Stomach (tissue), 19 donors: ENCODE measurements at places on chromosomes 1 and 21. TPM values are rescaled to one million over a fixed set of nuclear protein-coding genes. Genes with fewer than 3 reads are reported as not detected.
A peak's percentile ranks its signal among the peaks of the same experiment; 100 is the strongest.

Gene DNM3
- 1.8 TPM for total RNA-seq

Gene TRIM45
- total RNA-seq = not detected

Gene ZNF683
- not detected for total RNA-seq

Gene PLA2G4A
- 9.3 TPM for total RNA-seq

Gene TESK2
- not detected for total RNA-seq

Gene NKAIN1
- total RNA-seq = not detected

Gene APP
- total RNA-seq = 266 TPM

DNA sequence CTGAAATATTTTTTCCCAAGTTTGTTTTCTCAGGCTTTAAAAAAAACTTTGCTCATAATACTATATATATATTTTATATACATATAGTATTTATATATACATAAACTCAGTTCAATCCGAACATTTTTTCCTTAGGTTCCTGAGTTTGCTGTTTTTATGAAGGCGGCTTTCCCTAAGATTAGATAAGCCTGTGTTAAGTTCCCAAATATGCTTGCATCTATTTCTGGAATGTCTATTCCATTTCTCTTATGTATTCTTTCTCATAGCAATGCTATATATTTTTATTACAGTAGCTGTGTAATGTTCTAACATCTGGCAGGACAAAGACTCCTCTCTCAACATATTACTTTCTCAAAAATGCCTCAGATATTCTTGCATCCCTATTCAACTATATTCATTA is 45.9 kb downstream of the ADSS2 start:
- no peak overlapping the region for H3K27ac ChIP-seq
- H3K27me3 ChIP-seq = no peaks in the 10 kb centered on the region
- no peak for DNase-seq
- H3K4me3 ChIP-seq = no peak overlapping the region
- H3K36me3 ChIP-seq = peaks cover 11% of the 10 kb centered on the region

GRCh38 chr21:35398346-35398982 is 349.4 kb upstream of the RUNX1 start:
- DNase-seq = no peak
- no peak overlapping the region for H3K4me3 ChIP-seq
- H3K4me1 ChIP-seq = no peaks in the 10 kb centered on the region
- no peaks in the 10 kb centered on the region for H3K36me3 ChIP-seq

- H3K36me3 ChIP-seq = no peaks in the 10 kb centered on the region
- peaks cover 8% of the 10 kb centered on the region for H3K27me3 ChIP-seq
- H3K4me3 ChIP-seq = no peak overlapping the region
- no peak for DNase-seq
These were observed 71.2 kb upstream of the HMGB4 start for GRCh38 chr1:33792651-33793050.

GRCh38 chr1:2348346-2349325 is 42.7 kb downstream of the MORN1 start:
- H3K27me3 ChIP-seq = no peaks in the 10 kb centered on the region
- DNase-seq = no peak
- H3K27ac ChIP-seq = no peak overlapping the region
- peaks cover 12% of the 10 kb centered on the region for H3K4me1 ChIP-seq
- H3K4me3 ChIP-seq = no peak overlapping the region

DNA sequence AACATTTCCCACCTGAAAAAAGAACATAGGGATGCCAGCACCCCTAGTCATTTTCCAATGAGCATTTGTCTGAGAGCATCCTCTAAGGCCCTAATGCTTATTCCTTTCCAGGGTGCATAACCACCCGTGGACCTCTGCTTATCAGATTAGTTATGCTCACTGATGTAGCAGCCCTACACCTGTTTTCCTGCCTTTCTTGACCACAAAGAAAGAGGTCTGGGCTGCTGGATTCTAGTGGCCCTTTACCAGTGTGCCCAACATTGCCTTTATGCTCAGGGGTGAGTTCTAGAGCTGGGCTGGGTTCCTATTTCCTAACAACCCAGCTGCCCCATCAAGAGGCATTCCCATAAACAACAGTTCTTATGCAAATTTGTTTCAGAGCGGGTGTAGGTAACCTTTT is 20.3 kb upstream of the PM20D1 start:
- DNase-seq = no peak
- no peak overlapping the region for H3K4me3 ChIP-seq
- no peaks in the 10 kb centered on the region for H3K36me3 ChIP-seq
- H3K4me1 ChIP-seq = no peaks in the 10 kb centered on the region

GRCh38 chr1:205172729-205173366 is 38.7 kb downstream of the DSTYK start:
- H3K27me3 ChIP-seq = no peaks in the 10 kb centered on the region
- DNase-seq = no peak
- H3K4me1 ChIP-seq = peaks cover 27% of the 10 kb centered on the region
- no peak overlapping the region for H3K27ac ChIP-seq
- no peak overlapping the region for H3K4me3 ChIP-seq

DNA sequence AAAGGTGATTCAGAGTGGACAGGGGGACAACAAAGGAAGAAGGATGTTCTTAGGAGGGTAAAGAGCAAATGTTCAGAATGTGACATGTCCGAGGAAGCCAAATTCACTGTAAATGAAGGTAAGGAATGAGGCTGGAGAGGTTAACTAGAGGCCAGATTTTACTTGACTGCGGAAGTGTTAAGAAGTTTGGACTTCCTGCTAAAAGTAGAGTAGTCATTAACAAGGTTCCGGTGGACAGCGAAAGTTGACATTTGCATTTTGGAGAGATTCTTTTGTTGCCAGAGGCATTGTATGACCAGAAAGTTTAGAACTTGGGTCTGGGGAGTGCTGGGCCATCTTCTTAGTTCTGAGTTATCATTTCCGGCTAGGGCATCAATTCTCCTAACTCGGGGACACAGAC is 7.2 kb upstream of the ERRFI1 start:
- H3K27ac ChIP-seq = no peak overlapping the region
- H3K4me3 ChIP-seq = no peak overlapping the region
- H3K4me1 ChIP-seq = peaks cover 13% of the 10 kb centered on the region
- no peaks in the 10 kb centered on the region for H3K36me3 ChIP-seq
- no peaks in the 10 kb centered on the region for H3K27me3 ChIP-seq

DNA sequence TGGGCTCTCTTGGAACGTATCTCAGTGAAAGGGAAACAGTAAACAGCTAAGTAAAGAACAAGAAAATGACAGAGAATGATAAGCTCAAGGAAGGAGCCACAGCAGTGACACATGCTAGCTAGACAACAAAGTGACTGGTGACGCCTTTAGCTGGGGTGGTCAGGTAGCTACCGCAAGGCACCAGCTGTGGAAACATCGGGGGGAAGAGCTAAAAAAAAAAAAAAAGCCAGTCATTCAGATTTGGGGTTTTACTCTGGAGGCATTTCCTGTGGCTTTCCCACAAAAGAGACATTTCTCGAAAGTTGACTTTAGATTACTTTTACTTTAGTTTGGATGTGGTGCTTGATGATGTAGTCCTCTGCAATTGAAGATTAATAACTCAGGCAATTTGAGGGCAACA is 2.1 kb downstream of the FHAD1 start:
- no peak overlapping the region for H3K4me3 ChIP-seq
- no peak overlapping the region for H3K27ac ChIP-seq
- DNase-seq = no peak
- H3K4me1 ChIP-seq = peaks cover 51% of the 10 kb centered on the region
- H3K36me3 ChIP-seq = no peaks in the 10 kb centered on the region
- H3K27me3 ChIP-seq = peaks cover 8% of the 10 kb centered on the region

GRCh38 chr1:9842781-9843575 is 19.2 kb upstream of the CLSTN1 start:
- no peak for DNase-seq
- no peaks in the 10 kb centered on the region for H3K27me3 ChIP-seq
- H3K4me3 ChIP-seq = no peak overlapping the region
- no peaks in the 10 kb centered on the region for H3K36me3 ChIP-seq
- peak overlapping the region; percentile 6 for H3K27ac ChIP-seq

DNA sequence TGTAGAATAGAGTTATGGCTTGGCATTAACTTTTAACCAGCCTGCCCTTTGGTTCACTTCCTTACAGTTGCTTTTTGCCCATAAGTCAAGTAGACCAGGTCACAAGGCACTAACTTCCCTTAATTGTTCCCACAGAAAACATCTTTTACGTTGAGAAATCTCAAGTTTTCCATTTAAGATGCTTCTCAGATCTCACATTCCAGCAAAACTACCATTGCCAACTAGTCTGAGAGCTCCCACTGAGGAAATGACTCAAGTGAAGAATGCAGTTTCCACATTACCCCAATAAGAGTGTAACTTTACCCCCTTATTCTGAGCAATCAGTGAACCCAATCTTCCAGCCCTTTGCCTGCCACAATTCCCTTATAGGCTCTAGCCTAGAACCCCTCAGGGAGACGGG is 502.2 kb upstream of the OLFM3 start:
- H3K36me3 ChIP-seq = no peaks in the 10 kb centered on the region
- DNase-seq = no peak
- H3K4me3 ChIP-seq = no peak overlapping the region

DNA sequence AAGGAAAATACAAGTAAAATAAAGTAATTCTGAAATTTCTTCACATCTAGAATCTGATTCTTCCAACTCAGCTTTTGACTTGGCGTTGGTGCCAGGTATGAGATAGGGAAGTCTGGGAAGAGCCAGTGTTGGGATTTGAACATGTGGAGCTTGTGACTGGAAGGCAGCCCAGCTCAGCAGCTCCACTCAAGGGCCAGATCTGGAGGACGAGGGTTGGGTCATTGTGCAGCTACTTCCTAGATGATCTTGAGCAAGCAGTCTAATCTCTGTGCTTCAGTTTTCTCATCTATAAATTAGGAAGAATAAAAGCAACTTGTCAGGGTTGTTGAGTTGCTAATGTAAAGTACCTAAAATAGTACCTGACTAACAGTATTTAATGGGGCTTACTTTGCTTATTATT is 5.0 kb downstream of the ADARB1 start:
- peaks cover 10% of the 10 kb centered on the region for H3K4me1 ChIP-seq
- no peak overlapping the region for H3K4me3 ChIP-seq
- no peak for DNase-seq

DNA sequence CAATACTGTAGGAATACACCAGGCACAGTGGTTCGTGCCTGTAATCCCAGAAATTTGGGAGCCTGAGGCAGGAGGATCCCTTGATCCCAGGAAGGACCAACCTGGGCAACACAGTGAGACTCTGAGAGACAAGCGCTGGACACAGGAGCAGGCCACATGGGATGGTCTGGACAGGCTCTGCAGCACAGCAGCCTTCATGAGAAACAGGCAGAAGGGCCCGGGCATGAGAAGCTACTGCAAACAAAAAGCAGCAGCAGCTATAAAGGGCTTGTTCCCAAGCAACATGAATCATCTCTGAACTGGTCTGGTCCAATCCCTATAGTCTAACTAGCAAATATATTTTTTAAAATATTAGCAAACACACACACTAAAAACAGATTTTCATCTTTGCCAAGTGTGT is 35.5 kb upstream of the SLAMF9 start:
- DNase-seq = no peak
- no peaks in the 10 kb centered on the region for H3K36me3 ChIP-seq
- no peak overlapping the region for H3K27ac ChIP-seq
- H3K4me3 ChIP-seq = no peak overlapping the region

- no peak for DNase-seq
- H3K27ac ChIP-seq = no peak overlapping the region
- no peak overlapping the region for H3K4me3 ChIP-seq
- H3K27me3 ChIP-seq = no peaks in the 10 kb centered on the region
- peaks cover 8% of the 10 kb centered on the region for H3K4me1 ChIP-seq
These were observed 54.3 kb upstream of the ERO1B start for GRCh38 chr1:236336084-236336483.

DNA sequence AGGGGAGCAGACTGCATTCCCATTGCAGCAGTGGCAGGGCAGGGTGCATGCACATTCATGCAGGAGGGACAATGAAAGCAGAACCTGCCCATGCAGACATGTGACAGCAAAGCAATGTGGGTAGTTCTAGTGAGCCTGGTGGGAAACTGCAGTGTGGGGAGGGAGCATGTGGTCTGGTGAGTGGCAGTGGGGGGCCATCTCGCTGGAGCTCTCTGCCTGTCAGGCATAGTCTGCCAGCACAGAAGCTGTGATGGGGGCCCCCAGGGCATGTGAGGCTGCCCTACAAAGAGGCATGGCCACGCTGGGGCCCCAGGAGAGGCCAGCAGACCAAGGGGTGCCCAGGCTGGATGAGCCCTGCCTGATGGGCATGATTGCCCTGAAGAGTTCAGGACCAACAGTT is 579.7 kb downstream of the PTPRC start:
- no peak for DNase-seq
- H3K36me3 ChIP-seq = no peaks in the 10 kb centered on the region
- H3K4me1 ChIP-seq = no peaks in the 10 kb centered on the region
- no peaks in the 10 kb centered on the region for H3K27me3 ChIP-seq
- no peak overlapping the region for H3K27ac ChIP-seq

- H3K27ac ChIP-seq = no peak overlapping the region
- DNase-seq = no peak
- peaks cover 23% of the 10 kb centered on the region for H3K27me3 ChIP-seq
- H3K4me1 ChIP-seq = no peaks in the 10 kb centered on the region
- H3K36me3 ChIP-seq = no peaks in the 10 kb centered on the region
These were observed 598.2 kb downstream of the MATN1 start for GRCh38 chr1:30125021-30125820.

- peaks cover 49% of the 10 kb centered on the region for H3K4me1 ChIP-seq
- no peaks in the 10 kb centered on the region for H3K27me3 ChIP-seq
- H3K4me3 ChIP-seq = no peak overlapping the region
- peak overlapping the region; percentile 82 for H3K27ac ChIP-seq
These were observed 34.1 kb upstream of the FHAD1 start for GRCh38 chr1:15212954-15213291.

DNA sequence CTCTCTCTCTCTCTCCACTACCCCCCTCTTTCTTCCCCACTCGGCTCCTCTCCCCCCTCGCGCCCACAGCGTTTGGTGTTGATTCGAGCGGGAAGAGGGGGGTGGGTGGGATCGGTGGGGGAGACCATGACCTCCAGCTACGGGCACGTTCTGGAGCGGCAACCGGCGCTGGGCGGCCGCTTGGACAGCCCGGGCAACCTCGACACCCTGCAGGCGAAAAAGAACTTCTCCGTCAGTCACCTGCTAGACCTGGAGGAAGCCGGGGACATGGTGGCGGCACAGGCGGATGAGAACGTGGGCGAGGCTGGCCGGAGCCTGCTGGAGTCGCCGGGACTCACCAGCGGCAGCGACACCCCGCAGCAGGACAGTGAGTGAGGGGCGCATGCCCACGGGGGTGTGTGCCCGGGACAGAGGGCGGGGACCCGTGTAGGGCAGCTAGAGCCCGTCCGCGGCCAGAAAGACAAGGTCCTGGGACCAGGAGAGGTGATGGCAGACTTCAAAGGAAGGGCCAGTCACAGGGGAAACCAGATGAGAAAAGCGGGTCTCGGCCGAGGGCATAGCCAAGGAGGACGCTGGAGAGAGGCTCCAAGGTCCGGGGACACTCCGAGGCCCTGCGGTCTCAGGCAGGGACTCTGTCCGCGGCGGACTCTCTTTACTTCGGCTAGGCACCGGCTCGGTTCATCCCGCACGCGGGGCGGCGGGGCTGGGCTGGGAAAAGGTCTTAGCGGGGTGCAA is at the start of gene PRRX1:
PRRX1 (plus strand) TSS at position 39 of the 735 bp plus-strand sequence; CDS start at position 127, 88 bp downstream.
- H3K36me3 ChIP-seq = no peaks in the 10 kb centered on the region
- H3K27me3 ChIP-seq = peaks cover 90% of the 10 kb centered on the region
- H3K4me1 ChIP-seq = peaks cover 56% of the 10 kb centered on the region
- DNase-seq = peak; percentile 48
- H3K4me3 ChIP-seq = peak within 1 kb of the TSS; percentile 56
